Femur (tissue), 1 donor: ENCODE measurements at places on chromosomes 2 and 18.

DNA sequence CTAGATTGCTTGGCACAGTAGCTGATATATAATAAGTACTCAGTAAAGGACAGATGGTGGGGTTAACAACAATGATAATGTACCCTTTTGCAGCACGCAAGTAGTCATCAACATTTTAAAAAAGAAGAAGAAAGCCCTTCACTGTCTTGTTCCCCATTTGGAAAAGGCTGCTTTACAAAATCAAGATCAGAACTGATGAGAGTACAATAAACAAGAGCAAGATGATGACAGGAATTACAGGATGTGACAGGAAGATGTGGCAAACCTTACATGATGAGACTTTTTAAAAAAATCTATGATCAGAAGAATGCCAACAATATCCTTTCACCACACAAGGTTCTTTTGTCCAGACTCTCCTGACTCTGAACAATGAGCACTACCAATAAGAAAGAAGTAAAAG, 9.1 kb downstream of the TYW5 start:
- DNase-seq = no peak

GRCh38 chr2:159204381-159205144, 81.9 kb downstream of the WDSUB1 start:
- DNase-seq = no peak

DNA sequence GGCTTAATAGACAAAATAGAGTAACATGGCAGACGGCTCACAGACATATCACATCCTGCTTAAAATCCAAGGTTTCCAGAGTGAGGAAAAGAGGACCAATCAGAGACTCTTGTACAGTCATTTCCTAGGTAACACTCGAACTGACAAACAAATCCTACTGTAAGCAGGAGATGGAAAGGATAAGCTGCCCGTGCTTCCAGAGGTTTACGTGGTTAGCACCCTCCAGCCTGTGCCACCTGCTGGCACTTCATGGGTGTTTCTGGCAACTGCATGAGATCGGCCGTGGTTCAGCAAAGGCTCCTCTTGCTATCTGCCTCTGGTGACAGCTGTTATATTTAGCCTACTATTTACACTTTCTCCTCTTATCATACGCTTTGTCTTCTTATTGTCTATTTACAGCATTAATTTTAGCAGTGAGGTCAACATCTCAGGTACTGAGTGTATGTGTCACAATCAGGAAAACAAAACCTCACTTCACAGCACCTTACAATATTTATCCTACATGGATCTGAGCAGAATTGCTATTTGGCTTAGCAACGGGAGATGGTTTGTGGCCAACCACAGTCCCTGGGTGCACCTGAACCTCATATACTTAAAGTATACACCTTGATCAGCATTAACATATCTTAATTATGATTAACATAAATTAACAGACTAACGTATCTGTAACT, 226.9 kb downstream of the TMEM163 start:
- no peak for DNase-seq

GRCh38 chr2:149513461-149513860, 74.1 kb downstream of the MMADHC start:
- no peak for DNase-seq

GRCh38 chr2:196750977-196751631, 48.4 kb downstream of the GTF3C3 start:
- peak; percentile 50 for DNase-seq

DNA sequence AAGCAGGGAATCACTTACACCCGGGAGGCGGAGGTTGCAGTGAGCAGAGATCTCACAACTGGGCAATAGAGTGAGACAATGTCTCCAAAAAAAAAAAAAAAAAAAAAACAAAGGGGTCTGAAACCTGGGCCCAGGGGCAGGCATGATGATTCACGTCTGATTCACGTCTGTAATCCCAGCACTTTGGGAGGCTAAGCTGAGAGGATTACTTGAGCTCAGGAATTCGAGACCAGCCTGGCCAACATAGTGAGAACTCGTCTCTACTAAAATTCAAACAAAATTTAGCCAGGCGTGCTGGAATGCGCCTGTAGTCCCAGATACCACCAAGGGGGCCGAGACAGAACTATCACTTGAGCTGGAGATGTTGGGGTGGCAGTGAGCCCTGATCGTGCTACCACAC, 30.3 kb downstream of the TEX44 start:
- no peak for DNase-seq

DNA sequence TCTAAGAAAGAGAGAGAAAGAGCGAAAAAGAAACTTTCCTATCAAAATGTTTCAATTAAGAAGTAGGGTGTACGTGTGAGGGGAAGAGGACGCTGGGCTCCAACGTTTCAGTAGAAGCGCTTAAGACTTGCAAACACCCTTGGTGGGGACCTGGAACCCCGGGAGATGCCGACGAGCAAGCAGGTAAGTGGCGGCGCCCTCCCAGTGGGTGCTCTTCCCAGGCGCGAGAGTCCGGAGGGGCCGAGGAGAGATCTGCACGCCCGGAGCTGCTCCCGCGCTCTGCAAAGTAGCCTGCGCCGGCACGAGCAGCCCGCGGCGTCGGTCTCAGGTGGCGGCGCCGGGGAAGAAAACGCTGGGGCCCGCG, 678 bp upstream of the OTX1 start:
- DNase-seq = peak; percentile 42

DNA sequence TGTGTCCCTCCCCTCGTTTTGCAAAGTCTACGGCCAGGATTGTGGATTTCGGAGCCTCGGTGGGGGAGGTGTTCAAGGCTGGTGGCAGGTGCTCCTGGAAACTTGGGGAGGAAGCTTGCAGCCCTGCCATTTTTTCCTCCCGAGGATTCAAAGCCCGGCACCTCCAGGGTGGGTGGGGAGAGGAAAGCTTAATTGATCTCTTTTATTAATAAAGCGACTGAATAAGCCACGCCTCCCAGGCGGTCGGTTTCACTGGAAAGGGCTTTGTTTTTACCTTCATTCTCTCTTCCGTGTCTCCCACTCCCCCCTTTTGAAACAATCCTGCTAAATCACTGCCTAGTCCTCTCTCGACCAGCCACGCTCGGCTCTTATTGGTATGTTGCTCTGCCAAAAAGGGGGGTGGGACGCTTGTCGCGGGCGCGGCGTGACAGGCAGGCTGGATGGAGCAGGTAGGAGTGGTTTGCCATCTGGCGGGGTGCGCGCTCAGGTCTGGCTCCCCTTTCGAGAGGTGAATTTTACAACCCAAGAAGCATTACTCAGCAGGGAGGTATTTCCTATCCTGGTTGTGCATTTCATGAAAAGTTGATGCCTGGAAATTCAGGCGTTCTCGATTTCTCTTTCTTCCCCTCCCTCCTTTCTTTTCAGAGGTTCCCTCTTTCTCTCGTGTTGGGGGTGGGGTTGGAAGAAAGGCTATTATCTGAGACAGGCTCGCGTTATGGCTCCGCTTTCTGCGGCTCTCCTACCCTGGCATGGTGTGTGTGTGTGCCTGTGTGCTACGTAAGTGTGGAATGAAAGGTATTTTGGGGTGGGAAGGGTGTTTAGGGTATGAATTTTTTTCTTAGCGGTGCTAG, 1.4 kb downstream of the NEDD4L start:
- peak; percentile 65 for DNase-seq

DNA sequence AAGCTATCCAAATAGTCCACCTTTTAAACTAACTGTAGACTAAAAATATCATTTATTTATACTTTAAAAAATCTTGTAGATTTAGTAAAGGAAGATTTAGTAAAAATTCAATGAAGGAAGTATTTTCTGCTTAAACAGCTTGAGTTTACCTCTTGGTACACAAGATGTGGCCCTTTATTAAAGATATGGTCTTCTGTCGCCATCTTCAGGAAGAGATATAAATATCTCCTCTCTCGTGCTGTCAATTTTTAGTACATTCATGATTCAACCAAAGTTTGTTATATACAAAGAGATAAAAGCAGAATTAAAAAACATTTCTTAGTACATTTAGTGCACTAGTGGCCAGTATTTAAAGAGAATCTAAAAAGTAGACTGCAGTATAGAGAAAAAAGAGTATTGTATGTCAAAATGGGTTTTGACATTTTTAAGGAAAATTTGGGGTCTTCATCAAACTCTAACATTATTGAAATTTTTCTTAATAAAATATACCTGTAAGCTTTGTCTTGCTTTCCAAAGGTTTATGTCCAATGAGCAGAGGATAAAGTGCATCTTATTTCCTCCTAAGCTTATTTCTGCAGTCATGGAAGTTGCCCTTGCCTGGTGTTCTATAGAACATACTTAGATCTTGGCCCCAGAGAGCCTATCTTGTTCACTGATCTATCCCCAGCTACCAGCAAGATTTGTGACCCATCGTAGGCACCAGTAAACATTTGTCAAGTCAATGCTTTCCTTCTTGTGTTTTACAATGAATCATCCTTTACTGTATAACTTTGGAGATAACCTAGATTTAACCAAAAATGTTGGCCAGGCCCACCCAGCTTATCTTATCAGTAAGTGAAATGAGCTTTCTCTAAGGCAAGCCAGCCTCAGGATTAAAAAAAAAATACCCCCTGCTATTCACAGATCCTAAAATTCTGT, 18.5 kb upstream of the EML6 start:
- DNase-seq = no peak

GRCh38 chr2:9462886-9463697, 11.3 kb upstream of the IAH1 start:
- no peak for DNase-seq

DNA sequence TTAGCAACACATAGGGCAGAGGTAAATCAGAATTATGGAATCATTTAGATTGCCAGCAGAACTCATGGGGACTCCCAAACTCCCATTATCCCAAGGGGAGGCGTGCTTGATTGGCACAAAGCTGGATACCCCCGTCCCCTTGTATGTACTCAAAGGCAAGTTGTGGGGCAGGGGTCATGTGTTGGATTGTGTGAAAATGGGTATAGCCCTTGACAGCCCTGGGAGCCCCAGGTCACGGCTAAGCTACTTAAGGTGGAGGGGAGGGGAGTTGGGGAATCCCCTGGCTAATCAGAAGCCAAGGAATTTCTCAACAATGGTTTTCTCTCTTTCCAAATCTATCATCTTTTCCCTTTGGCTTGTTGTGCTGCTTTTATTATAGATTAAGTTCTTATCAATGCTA, 32.7 kb downstream of the CLIP4 start:
- no peak for DNase-seq

DNA sequence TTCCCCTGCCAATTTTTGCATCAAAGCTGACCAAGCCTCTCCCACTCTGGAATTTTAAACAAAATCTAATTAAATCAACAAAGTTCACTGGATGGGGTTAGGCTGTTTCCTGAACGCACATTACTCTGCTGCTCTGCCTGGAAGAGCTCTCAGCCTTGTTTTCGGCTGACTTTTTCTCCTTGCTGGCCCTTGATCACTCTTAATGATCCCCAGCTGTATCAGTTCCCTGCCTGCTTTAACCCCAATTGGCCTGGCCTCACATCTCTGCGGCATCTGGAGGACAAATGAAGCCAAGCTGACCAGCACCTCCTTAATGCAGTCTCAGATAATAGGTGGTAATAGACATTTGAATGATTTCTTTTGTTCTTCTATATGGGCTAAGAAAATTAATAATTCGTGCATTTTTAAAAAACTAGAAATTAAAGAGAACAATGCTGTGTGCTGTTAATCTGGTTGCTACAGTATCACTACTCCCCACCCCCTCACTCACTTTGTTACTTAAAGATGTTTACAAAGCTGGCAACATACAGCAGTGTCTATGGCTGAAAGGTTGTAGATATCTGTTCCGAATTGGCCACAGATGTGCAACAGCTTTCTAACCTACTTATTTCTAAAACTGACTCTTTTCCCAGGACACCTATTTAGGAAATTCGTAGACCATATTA, 415.2 kb upstream of the KCNH7 start:
- DNase-seq = no peak

GRCh38 chr2:98772536-98772935, 41.6 kb upstream of the MGAT4A start:
- DNase-seq = no peak

DNA sequence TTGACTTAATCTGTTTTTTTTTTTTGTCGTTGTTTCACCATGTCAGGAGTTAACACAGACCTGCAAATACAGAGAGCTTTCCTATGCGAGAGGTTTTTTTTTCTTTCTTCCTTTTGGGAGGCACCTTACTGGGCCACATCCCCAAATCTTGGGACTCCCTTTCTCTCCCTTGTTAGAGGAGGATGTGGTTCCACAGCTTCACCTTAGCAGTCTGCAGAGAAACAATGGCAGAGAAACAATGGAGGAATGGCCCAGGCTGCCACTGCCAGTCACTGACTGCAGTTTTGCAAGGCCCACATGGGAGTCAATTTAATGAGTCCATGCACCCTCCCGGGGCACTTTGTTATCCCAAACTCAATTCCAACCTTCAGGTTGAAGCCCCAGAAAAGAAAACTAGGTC, 20.8 kb upstream of the PDK1 start:
- no peak for DNase-seq

- no peak for DNase-seq
Observed at GRCh38 chr2:3345621-3346020, 32.0 kb downstream of the EIPR1 start.

GRCh38 chr18:79567481-79568147, 112.0 kb upstream of the CTDP1 start:
- peak; percentile 91 for DNase-seq

DNA sequence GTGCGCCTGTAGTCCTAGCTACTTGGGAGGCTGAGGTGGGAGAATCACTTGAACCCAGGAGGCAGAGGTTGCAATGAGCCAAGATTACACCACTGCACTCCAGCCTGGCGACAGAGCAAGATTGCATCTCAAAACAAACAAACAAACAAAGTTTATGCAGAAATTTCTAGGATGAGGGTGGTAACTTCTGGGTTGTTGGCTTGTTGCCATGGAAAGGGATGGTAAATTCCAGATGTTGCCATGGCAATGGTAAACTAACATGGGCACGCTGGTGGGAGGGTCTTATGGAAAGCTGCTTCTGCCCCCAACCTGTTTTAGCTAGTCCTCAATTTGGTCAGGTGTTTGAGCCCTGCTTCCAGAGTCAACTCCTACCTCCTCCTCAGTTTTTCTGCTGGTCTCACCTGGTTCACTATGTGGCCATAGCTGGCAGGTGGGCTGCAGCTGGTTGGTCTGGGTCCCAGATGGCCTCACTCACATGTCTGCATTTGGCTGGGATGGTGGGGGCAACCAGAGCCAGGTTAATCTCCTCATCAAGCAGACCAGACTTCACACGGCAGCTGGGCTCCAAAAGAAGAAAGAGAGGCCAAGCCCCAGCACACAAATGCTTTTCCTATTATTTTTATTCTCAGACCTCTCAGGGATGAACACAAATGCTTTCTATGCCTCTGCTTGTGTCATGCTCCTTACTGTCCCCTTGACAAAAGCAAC, 26.6 kb upstream of the TEX44 start:
- no peak for DNase-seq

- no peak for DNase-seq
Observed at GRCh38 chr2:95021847-95022246, 3.7 kb upstream of the MAL start.

DNA sequence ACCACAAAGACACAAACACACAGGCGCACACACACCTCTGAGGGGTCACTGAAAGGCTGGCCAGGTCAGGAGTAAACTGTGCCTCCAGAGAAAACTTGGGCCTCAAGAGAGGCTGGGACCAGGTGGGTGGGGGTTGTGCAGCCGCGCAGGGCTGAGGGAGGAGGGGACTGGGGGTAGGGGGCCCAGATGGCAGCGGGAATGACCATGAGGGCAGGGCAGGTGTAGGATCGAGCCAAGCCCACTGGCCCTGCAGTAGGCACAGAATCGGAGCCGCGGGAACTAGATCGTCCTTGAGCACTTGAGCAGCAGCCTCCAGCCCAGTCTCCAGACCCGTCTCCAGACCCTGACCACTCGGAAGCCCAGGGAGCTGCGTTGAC, 36.8 kb downstream of the ANKMY1 start:
- no peak for DNase-seq

GRCh38 chr2:21043744-21044532, at the start of gene APOB:
TSS of gene APOB (minus strand) at chr2:21044073. CDS start at chr2:21043945, 128 bp downstream.
- no peak for DNase-seq
